Naive B cell (primary cell): ENCODE measurements at places on chromosomes 3 and 15. TPM values are rescaled to one million over a fixed set of nuclear protein-coding genes. Genes with fewer than 3 reads are reported as not detected.

The TNNC1 gene
- polyA plus RNA-seq = not detected

DNA sequence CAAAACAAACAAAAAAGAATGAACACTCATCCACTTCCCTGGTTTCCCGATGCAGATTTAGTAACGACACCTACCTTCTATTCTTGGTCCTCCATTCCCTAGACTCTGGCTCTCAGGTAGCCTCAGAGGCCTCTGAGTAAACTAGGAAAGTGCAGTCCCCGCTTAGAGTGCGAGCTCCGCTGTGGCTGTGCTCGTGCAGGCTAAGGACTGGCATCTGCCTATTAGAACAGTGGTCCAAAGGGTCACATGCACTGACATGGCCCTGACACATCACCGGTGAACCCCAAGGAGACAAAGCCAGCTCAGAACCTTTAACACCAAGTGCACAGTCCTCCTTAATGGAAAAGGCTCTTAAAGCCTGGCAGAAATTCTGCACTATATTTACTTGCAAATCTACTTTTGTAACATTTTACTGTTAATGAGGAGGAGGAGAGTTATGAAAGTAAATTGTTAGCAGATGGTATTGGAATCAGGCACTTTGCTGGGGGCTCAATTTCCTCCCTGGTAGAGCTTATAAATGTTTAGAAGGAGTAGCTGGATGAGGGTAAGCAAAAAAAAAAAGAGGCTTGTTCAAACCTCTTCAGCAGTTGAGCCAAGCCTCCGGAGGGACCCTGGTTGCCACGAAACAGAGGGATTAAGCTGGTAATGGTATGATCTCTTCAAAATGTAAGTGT, 31.1 kb downstream of the VGLL4 start:
- DNase-seq = no peak
- no peaks in the 10 kb centered on the region for H3K36me3 ChIP-seq
- H3K27ac ChIP-seq = no peak overlapping the region
- no peaks in the 10 kb centered on the region for H3K27me3 ChIP-seq
- H3K4me3 ChIP-seq = no peak overlapping the region

DNA sequence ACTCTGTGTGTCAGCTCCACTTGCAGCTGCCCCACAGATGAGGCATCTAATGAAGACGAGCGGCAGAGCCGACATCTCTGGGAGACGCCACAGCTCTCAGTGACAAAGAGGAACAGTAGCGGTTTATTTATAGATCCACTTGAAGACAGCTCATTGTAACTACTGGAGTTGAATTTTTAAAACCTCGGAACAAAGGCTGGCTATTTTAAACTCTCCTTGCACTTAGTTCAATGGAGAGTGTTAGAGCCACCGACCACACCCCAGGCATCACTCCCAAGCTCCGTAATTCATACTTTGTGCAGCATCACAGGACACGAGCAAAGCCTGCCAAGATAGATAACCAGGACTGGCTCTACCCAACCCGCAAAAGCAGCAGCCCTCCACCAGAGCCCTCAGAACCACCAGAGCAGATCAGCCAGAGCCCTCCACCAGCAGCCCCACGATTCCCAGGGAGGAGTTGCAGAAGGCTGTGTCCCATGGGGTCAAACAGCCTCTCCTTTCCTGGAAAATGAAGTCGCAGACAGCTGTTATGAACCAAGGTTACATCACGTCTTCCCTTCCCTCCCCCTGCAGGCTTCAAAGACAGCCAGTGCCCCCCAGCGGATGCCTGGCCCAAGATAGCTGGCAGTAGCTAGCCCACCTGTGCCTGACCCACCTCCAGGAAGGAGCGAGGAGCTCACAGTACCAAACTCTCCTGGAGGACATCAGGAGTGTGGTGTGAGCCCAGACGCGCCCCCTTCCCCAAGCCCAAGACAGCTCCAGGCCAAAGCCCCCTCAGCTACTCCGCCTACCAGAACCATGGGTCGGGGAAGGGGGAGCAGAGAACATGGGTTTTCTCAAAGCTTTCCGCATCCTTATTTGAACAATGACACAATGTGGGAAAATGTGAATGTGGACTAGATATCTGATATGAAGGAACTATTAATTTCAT, 45.7 kb downstream of the POC1A start:
- H3K27me3 ChIP-seq = no peaks in the 10 kb centered on the region
- H3K4me3 ChIP-seq = peak overlapping the region; percentile 37
- H3K36me3 ChIP-seq = no peaks in the 10 kb centered on the region
- peaks cover 14% of the 10 kb centered on the region for H3K4me1 ChIP-seq
- no peak overlapping the region for H3K27ac ChIP-seq
- DNase-seq = no peak

- H3K27me3 ChIP-seq = peaks cover 19% of the 10 kb centered on the region
- no peak overlapping the region for H3K27ac ChIP-seq
- DNase-seq = no peak
- no peaks in the 10 kb centered on the region for H3K36me3 ChIP-seq
- H3K4me3 ChIP-seq = no peak overlapping the region
These were observed 100.1 kb upstream of the ALDH1A3 start for GRCh38 chr15:100779331-100780207.

The ADAMTS7 gene
- not detected for polyA plus RNA-seq

The COL6A6 gene
- 0.04 TPM for polyA plus RNA-seq
